ENCODE measurements at places on chromosomes 6 and 20. TPM values are rescaled to one million over a fixed set of nuclear protein-coding genes. Genes with fewer than 3 reads are reported as not detected.

The FHL5 gene
- polyA plus RNA-seq, result 0.31 TPM

The GSTA2 gene
- polyA plus RNA-seq, result 0.22 TPM

- no peak for DNase-seq
These were observed 474.0 kb downstream of the TFAP2B start for GRCh38 chr6:51292659-51293058.

GRCh38 chr20:17762243-17762872 is 62.6 kb downstream of the BANF2 start:
- no peak for DNase-seq

DNA sequence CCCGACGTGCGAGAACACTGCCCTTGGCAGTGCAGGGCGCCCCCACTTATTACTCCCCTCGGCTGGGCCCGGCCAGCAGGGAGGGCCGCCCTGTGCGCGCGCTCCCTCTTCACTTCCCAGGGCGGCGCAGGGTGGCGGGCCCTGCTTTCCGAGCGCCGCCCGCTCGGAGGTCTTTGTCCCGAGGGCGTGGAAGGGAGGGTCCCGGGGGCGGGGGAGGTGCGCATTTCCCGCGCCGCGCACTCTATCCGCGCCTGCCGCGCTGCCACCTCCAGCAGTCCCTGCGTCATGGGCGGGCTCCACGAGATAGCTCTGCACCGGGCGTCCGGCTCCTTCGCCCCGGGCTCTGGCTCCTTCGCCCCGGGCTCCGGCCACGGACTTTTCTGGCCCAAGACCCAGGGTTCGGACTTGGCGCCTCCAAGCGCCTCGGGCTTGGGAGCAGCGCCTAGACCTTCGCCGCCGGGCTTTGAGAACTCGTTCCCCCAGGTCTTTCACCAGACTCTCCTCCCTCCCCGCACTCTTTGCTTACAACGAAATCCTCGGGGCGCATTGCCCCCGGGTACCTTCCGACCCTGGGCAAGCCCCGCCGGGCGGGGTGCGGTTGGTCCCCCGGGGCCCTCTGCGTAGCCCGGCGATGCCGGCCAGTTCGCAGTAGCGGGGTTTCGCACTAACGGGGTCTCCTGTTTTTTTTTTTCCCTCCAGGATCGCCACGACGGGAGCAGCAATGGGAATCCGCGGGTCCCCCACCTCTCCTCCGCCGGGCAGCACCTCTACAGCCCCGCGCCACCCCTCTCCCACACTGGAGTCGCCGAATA is 1.6 kb downstream of the TFAP2C start:
- no peak for DNase-seq

All from right renal cortex interstitium (tissue), 3 donors.